ENCODE measurements at places on chromosomes 16 and 17.

DNA sequence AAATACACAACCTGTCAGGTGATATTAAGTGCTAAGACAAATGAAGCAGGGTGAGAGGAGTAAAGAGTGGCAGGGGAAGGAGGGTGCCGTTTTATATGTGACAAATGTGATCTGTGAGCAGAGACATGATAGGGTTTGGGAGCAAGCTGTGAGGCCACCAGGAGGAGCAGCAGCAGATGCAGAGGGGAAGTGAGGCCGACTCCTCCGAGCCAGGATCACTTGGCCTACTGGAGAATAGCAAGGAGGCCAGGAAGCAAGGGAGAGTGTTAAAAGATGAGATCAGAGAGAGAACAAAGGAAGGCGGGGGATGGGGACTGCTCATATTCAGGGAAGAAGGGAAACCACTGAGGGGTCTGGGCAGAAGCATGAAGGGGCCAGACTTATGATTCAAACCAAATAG is 129.4 kb downstream of the TANGO6 start:
- no peak for DNase-seq

GRCh38 chr17:35245196-35245486 is 2.3 kb downstream of the SLFN5 start:
- DNase-seq = no peak

DNA sequence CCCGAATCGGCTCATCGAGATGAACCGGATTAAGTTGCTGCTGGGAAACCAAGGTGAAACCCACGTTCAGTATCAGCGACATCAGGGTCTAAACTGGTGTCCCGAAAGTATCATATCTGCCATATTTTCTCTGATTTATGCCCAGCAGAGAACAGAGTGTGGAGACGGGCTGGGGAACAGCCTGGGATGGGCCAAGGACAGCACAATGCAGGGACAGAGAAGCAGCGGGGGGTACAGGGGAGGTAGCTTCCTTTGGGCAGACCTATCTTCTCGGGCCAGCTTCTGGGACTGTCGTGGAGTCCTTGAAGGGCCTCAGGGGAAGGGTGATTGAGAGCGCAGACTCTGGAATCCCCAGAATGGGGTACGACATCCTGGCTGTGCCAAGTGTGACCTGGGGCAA is 17.5 kb upstream of the MLKL start:
- no peak for DNase-seq

DNA sequence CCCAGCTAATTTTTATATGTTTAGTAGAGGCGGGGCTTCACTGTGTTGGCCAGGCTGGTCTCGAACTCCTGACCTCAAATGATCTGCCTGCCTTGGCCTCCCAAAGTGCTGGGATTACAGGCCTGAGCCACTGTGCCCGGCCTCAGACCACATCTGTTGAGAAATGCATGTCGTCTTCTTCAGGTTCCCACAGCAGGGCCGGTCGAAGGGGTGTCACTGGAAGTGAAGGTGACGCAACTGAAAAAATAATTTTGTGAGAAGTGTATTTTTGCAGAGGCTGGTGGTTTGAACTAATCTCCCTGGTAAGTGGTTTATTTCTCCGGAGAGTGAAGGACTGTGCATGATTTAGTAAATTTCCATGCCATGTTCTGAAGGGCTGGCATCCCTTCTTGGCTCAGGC is 33.4 kb upstream of the IL34 start:
- DNase-seq = no peak

DNA sequence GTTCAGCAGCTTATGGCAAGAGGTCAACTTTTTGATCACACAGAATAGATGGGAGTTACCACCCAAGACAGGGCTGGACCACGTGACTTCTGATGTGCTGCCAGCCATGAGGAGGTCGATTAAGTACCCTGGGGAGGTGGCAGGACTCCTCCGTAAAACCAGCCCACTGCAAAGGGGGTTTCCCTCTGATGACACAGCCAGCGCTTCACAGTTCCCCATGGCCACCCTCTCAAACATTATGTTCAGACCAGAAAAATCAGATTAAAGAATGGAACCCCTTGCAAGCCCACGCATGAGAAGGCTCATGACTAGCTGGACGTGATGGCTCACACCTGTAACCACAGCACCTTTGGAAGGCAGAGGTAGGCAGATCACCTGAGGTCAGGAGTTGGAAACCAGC is 222.9 kb downstream of the CPPED1 start:
- DNase-seq = no peak

- DNase-seq = no peak
Measured at GRCh38 chr17:14545156-14545906, 244.4 kb downstream of the HS3ST3B1 start.

GRCh38 chr17:624341-624860 is 90.2 kb downstream of the VPS53 start:
- no peak for DNase-seq

GRCh38 chr17:58492238-58493121 is 4.3 kb upstream of the HSF5 start:
- DNase-seq = no peak

GRCh38 chr16:82750068-82750467 is 123.3 kb downstream of the CDH13 start:
- DNase-seq = no peak

- DNase-seq = no peak
Measured at GRCh38 chr16:48188449-48189102, 32.8 kb upstream of the ABCC12 start.

DNA sequence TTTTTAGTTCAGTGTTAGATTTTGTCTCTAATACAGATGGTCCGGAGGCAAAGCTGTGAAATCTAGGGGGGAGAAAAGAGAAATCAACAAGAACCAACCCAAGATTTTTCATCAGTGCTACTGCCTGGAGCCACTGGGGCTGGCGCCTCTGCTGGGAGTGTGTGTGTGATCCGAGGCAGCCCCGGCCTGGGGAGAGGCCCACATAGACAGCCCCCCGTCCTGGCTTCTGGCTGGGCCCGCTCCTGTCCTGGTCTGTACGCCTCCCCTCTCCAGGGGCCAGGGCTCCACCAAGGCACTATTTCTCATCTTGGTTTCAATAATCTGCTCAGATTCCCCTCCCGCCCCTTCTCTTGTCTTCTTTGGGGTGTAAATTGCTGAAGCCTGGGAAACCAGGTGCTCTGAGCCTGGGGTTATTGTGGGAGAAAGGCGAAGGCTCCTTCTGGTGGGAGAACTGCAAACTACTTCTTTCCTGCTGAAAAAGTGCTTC is 7.8 kb downstream of the BAHCC1 start:
- no peak for DNase-seq

GRCh38 chr16:70267516-70267915 is 15.8 kb upstream of the EXOSC6 start:
- DNase-seq = no peak

GRCh38 chr16:65044873-65045272 is 77.0 kb downstream of the CDH11 start:
- no peak for DNase-seq

DNA sequence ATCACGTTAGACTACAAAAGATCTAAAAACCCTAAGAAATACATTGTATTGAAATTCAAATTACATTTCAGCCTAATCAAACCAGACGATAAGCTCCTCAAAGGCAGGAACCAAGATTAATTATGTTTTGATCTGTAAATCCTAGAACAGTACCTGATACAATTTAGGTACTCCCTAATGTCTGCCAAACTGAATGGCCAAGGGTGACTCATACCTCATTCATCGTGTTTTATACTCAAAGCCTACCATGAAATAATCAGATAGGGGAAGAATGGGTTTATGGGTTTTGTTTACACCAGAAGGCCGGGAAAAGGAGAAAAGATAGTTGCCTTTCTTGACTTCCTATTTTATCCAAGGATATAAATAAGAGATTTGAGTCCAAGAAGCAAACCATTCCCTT is 19.3 kb downstream of the MMD start:
- no peak for DNase-seq

GRCh38 chr16:89326721-89327120 is 109.2 kb downstream of the ZNF778 start:
- DNase-seq = no peak

- no peak for DNase-seq
Measured at GRCh38 chr16:17470182-17470907, 415 bp downstream of the XYLT1 start.

- DNase-seq = no peak
Measured at GRCh38 chr17:10109146-10109545, 89.3 kb downstream of the GAS7 start.

DNA sequence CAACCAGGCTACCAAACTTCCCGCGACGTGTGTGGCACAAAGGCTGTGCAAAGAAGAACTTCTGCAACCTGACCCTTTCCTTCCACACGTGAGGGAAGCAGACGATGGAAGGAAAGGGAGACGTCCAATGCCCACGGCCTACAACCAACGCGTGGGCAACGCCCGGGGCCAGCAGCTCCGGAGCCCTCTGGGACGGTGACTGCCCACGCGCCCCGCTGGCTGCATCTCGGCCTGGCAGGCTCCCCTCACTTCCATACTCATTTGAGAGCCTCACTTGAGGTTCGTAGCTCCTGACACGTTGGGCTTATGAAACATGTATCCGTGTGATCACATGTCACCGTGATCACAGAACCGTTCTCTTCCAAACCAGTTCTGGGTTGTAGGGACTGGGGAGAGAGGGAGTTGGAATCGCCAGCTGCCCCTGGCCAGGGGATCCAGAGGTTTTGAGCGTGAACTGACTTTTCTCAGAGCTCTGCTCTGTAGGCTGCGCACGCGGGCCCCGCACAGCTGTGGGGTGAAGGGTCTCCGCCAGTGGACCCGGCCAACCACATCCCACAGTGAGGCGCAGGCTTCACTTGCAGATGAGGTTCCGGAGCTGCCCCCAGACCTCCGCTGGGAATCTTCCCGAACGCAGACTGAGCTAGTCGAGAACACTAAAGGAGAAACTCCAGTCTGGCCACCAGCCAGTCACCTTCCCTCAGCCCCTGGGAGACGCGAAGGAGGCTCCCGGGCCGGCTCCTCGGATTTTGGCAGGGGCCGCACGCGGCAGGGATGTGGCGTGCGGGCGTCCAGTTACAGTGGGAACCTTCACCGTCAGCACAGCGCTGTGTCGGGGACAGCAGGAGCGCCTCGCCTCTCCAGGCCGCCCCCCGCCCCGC is 1.0 kb downstream of the LMF1 start:
- DNase-seq = no peak

Measured in NCI-H446 treated with DMSO at 0.1 percent for 48 hours (cell line).